ENCODE measurements at places on chromosomes 2 and 18.

- DNase-seq, result no peak
Observed at GRCh38 chr2:145268931-145269330, 749.0 kb upstream of the ZEB2 start.

- DNase-seq, result no peak
Observed at GRCh38 chr18:44759925-44760342, 79.2 kb downstream of the SETBP1 start.

- DNase-seq, result no peak
Observed at GRCh38 chr2:7878786-7879482, 802.9 kb upstream of the ID2 start.

DNA sequence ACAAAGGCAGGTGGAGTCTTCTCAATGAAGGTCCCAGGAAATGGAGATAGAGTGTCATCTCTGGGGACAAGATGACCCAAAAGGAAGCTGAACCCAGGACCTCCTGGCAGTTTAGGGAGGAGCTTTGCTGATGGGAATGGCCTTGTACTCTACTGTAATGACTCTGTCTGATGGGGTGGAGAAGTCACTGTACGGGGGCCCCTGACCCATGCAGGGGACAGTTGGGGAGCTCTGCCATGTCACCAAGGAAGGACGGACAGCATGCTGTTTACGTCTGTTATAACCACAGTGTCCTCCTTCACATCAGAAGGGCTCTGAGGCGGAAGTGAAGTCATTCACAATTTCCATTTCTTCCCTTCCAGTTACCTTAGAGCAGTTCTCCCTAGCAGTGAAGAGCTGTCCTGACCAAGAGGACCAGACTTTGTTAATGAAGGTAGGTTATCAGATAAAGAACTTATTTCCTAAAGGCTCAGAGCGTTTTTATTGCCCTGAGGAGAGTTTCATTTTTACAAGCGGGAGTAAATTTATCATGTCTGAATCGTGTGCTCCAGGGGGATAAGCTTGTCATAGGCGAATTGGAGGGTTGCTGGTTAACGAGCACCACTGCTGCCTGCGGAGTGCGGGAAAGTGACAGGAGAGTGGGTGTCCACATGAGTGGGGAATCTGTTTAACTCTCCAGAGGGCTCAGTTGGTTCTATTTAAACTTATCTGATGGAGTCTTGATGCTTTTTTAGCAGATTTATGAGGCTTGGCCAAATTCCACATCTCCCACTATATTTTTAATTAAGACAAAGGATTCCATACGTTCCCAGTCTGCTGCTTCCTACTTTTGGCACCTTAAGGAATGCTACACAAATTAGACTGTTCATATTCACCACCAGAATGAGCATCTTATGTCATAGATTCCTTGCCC lies 71.6 kb upstream of the BCL2L11 start:
- no peak for DNase-seq

DNA sequence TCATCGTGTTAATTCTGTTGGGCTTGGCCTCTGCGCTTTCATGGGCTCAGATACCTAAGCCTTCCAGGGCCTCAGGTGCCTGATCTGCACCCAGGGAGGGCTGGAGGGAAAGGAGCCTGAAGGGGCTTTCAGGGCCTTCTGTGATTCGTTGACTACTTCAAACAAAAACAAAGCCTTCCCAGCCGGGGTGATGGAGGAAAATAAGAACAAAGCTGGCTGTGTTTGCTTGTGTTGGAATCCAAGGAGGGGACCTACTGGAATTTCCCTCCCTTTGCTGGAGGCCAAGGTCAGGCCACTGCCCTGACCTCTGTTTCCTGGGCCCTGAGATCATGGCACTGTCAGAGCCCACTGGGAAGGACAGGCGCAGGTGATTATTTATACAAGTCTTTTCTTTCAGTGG lies 135.3 kb downstream of the KLHL29 start:
- no peak for DNase-seq

DNA sequence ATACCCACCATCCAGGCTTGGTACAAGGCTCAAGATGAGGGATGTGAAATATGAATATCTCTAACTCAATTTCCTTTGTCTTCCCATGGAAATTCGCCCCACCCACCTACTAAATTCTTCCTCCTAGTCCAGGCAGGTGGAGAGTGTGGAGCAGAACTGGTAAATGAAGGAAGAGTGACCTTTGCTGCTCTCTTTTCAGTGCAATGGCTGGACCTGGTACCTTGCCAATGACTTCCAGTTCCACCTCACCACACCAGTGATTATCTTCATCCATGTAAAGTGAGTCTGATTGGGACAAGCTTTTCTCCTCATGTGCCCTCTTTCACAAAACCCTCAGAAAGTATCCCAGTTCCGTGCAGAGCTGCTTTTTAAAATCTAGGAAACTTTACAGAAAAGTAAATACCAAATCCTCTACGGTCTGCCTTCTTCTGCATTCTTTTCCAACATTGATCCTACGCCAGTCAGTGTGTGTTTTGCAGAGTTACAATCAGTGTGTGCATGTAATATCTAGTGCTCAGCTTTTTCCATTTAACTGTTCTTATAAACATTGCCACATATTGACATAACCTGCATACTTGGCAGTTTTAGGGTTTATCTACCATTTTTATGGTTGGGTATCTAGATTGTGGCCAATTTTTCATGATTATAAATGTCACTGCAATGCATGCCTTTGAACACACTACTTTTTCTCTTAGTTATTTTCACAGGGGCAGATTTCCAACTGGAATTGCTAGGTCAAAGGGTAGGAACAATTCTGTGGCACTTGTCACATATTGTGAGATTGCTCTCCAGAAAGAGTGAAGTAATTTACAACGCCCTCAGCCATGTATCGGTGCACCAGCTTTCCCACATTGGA lies 86.5 kb upstream of the SEC11C start:
- DNase-seq, result no peak

- no peak for DNase-seq
Observed at GRCh38 chr18:71370671-71371445, 1082.0 kb downstream of the SOCS6 start.
